ENCODE measurements at places on chromosomes 13 and 19.

- no peak for DNase-seq
Observed at GRCh38 chr13:47251771-47252170, 354.9 kb upstream of the HTR2A start.

GRCh38 chr13:23666582-23666981 lies 96.4 kb downstream of the TNFRSF19 start:
- no peak for DNase-seq

DNA sequence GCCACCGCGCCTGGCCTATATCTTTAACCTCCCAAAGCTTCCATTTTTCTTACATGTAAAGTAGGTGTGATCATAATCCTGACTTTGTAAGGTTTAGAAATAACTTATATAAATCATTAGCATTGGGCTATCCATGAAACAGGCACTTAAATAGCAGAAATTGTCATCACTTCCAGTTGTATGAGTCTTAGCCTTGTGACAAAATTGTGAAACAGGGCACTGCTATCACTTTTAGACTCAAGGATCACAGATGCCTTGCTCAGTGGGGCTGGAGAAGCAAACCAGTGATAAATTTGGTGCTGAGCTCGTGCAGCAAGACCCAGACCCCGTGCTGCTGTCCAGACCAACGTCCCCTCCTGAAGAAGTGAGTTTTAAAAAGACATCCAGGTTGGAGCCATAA lies 209.7 kb downstream of the KATNAL1 start:
- DNase-seq: no peak

GRCh38 chr13:40984668-40985366 lies 34.3 kb downstream of the ELF1 start:
- no peak for DNase-seq

GRCh38 chr19:54160182-54160811 lies 776 bp upstream of the LENG1 start:
- DNase-seq: no peak

GRCh38 chr13:77360032-77360685 lies 33.3 kb upstream of the MYCBP2 start:
- no peak for DNase-seq

- DNase-seq: no peak
Observed at GRCh38 chr13:34647379-34648150, 294.5 kb upstream of the NBEA start.

GRCh38 chr19:18435842-18436670 lies 1.9 kb downstream of the ISYNA1 start:
- DNase-seq: no peak

DNA sequence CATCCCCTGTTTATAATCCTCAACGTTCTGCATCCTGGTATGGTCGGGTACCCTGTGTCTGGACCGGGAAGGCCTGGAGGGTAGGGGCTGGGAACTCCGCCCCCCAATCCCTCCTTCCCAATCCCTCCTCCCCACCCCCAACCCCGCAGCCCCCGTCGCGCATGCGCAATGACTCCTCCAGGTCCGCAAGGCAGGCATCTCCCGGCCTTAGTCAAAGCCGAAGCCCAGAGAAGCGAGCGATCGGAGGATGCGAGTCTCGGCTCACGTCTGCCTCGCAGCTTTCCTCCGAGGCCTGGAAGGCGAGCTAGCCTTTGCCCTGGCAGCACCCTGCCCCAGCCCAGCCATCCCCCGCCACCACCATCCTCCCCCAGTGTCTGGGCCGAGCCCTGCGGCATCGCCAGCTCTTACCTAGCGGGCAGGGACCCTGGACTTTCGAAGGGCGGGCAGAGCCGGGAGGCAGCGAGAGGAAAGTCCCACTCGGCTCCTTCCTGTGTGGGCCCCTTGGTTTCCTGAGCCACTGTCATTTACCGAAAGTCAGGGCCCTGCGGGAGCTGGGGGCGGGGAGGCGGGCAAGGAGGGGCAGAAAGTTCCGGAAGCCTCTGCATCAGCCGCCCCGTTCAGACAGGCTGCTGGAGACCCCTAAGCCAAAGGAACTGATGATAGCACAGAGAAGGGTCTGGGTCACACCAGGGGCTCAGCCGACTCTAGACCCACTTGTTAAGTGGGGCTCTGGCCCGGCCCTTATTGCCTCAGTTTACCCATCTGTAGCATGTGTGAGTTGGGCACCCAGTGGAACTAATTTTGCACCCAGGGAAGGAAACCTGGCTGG lies at the start of gene JAK3:
Gene JAK3, minus strand, starts transcription at position 445 of the 829 bp plus-strand sequence. CDS start 3,565 bp downstream, outside the sequence.
- DNase-seq: peak; percentile 79

DNA sequence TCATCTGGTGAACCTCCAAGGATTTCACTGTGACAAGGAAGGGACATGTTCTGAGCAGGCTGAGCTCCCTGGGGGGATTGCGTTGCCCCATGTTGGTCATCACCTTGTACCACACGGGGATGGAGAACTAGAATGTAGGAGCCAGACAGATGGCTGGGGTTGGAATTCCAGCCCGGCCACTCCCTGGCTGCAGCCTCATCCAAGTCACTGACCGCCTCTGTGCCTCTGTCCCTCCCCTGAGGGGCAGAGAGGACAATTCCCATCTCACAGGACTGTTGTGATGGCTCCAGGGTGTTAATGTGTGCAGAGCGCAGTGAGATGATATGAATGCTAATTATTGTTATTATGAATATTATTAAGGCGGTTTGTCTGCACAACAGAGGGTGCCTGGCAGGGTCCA lies 24.1 kb downstream of the ADGRL1 start:
- no peak for DNase-seq

GRCh38 chr13:22372261-22372660 lies 701.4 kb downstream of the FGF9 start:
- DNase-seq: no peak

DNA sequence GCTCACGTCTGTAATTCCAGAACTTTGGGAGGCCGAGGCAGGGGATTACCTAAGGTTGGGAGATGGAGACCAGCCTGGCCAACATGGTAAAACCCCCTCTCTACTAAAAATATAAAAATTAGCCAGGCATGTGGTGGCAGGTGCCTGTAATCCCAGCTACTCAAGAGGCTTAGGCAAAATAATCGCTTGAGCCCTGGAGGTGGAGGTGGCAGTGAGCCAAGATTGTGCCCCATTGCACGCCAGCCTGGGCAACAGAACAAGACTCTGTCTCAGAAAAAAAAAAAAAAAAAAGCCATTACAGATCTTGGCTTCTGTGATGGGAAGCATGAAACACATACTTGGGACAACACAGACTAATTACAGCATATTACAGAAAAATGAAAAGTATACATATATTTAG lies 1404.5 kb upstream of the SPRY2 start:
- DNase-seq: no peak

- no peak for DNase-seq
Observed at GRCh38 chr13:79459906-79460305, 21.0 kb upstream of the NDFIP2 start.

DNA sequence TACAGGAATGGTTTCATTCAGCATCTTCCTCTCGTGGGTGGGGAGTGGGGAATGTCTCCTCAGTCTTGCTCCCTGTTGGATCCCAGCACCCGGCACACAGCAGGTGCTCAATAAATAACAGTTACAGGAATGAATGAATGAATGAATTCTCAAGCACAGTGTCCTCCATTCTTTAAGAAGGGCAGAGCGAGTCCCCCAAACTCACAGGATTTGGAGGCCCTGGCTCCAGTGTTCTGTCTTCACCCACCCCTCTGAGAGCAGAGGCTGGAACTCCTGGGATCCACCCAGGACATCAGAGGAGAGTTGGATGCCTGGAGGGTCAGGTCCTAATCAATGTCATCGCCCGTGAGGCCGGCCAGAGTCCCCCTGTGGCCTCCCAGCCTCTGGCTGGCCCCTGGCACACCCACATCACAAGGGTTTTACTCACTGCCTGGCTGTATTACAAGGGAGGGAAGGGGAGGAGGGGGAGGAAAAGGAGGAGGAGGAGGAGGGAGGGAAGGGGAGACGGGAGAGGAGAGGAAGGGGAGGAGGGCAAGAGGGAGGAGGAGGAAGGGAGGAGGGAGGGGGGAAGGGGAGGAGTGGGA lies 8.7 kb upstream of the CREB3L3 start:
- no peak for DNase-seq

DNA sequence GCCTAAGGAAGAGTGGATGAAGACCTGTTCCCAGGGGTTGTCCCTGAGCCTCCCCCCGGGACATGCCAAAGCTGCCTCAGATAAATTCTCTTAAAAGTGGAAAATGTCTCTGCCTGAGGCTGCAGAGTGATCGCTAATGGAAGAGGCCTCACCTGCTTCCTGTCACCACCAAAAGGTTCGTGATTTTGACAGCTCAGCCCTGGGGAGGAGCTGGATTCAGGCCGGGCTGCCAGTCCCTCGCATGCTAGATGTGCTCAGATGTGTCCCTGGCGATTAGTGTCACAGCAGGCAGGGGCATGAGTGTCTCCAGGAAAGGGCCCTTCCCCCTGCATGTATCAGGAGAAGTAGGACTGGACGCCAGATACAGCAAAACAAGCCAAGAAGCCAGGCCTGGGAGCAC lies 626.5 kb downstream of the UQCRFS1 start:
- no peak for DNase-seq

GRCh38 chr13:42991898-42992763 lies at the start of gene EPSTI1:
Gene EPSTI1, minus strand, starts transcription at chr13:42992241. Its CDS starts 76 bp downstream, at chr13:42992165.
- peak; percentile 38 for DNase-seq

DNA sequence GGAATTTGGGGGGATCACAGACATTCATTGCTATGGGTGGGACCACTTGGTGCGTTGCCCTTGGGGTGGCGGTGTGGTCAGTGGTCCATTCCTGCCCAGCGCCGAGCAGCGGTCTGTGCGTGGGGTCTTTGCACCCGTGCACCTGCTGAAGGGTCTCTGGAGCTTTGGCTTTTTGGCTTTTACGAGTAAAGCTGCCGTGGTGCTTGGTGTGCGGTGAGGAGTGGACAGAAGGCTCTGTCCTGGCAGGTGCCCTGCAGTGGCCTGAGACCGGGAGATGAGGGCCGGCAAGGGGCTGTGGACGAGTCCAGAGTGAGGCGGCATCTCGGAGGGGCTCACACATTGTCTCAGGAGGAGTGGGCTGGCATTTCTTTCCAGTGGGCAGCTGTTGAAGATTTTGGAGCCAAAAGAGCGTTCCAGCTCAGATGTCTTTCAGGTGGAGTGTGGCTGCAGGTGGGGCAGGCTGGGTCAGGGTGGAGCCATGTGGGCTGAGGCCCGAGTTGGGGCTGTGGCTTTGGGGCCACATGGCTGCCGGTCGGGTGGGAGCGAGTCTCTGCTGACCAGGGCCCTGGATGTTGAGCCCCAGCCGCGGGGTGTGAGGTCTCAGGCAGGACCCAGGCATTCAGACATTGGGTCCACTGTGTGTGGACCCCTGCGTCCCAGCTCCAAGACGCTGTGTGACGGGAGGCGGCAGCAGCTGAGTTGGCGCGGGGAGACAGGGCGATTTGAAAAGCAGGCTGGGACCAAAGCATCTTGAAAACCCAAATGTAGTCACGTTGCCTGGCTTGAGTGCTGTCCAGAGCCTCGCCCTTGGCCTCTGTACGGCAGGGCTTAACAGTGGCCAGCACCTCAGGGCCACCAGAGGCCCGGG lies 11.7 kb downstream of the GNA11 start:
- no peak for DNase-seq

- DNase-seq: no peak
Observed at GRCh38 chr13:78465250-78465649, 138.1 kb downstream of the POU4F1 start.

GRCh38 chr19:20423381-20424197 lies 142.0 kb downstream of the ZNF737 start:
- no peak for DNase-seq

GRCh38 chr19:4974880-4975469 lies 6.1 kb downstream of the KDM4B start:
- no peak for DNase-seq

GRCh38 chr13:113630804-113631203 lies 27.2 kb downstream of the ATP4B start:
- no peak for DNase-seq

GRCh38 chr19:29503785-29504184 lies 22.0 kb upstream of the VSTM2B start:
- DNase-seq: no peak

DNA sequence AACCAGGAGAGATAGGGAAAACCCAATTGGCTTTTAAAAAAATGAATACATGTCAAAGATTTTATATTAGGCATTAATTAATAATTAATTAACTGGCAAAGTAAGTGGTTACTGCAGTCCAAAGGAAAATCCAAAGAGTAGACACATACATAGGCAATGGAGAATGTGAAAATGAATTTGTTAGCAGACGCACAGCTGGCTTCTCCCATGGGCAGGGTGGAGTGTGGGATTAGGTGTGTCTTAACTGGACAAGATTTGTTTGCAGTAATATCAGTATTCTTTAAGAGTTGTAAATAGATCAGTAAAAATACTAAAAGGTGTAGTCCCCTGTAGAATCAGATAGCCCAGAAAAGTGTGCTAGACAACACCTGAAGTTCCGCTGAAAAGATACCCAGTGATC lies 58.7 kb downstream of the DHRS12 start:
- no peak for DNase-seq

DNA sequence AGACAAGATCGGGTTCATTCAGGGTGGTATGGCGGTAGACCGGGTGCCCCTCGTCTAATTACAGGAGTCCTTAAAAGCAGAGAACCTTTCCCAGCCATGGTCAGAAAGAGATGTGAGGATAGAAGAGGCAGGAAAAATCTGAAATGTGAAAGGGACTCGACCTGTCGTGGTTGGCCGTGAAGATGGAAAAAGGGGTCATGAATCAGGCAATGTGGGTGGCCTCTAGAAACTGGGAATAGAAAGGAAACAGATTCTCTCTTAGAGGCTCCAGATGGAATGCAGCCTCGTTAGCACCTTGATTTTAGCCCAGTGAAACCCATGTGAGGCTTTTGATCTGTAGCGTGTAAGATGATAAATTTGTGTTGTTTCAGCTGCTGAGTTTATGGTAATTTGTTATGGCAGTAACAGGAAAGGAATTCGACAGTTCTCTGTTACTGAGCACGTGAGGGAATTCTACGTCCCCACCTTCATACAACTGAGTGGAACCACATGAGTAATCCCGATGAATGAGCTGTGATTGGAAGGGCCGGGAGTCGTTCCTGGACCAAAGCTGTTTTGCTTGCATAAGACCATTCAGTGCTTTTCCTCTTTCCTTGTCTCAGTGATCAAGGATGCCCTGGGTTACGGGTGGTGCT lies 11.0 kb upstream of the CA11 start:
- no peak for DNase-seq

DNA sequence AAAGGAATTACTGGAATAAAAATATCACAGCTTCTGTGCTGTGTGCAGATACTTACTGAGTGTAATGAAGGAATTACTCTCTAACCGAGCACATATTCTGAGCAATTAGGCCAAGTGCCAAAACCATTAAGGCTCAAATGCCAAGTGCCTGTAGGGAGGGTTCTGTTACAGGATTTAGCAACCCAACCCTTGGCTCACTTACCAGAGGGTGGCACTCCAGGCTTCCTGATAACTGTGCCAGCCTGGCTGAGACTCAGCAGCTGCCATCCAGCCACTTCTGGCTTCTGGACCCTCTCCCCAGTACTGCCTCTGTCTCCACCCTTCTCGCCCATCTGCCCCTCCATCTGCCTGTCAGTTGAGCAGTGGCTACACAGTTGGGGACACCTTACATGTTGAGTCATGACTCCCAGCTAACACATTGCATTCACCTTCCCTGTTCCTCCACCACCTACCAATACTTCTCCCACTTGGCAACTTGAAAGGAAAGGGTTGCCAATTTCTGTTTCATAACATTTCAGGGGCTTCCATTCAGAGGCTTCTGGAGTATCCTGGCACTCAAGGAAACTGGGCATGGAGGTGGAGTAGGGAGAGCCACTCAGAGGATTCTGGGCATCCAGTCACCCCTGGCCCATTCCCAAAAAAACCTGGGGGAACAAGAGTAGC lies 110.5 kb downstream of the COG6 start:
- no peak for DNase-seq

Measured in stimulated activated CD8-positive, alpha-beta memory T cell treated with anti-CD3 and anti-CD28 coated beads, Interleukin-7, amount 100 ng/mL, for 24 hours (primary cell).